ENCODE measurements at places on chromosomes 2 and 18. TPM values are rescaled to one million over a fixed set of nuclear protein-coding genes. Genes with fewer than 3 reads are reported as not detected.

Gene C1QL2
- not detected for total RNA-seq

Gene SERPINB4
- not detected for total RNA-seq

Gene MAL
- 101 TPM for total RNA-seq

GRCh38 chr2:85765081-85765731, 11.4 kb downstream of the ATOH8 start:
- no peaks in the 10 kb centered on the region for H3K4me1 ChIP-seq
- H3K27me3 ChIP-seq, result peaks cover 35% of the 10 kb centered on the region
- no peaks in the 10 kb centered on the region for H3K36me3 ChIP-seq
- H3K27ac ChIP-seq, result no peak overlapping the region
- no peak overlapping the region for H3K4me3 ChIP-seq

DNA sequence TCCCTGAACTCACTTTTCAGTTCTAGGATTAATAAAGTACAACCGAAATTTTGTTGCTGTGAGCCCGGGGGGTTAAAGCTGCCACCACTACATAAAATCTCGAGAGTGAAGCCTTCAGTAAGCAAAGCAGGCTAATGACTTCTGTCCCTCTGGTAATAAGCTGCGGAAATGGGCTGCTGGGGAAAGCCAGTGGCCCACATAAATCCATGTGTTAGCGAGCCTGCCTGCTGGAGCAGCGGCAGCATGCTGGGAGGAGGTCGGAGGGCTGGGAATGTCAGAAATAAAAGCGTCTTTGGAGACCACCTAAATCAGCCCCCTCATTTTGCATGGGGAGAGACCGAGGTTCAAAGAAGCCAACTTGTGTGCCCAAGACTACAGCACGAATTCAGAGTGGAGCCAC, 371.7 kb downstream of the TNS1 start:
- no peaks in the 10 kb centered on the region for H3K27me3 ChIP-seq
- H3K4me3 ChIP-seq, result no peak overlapping the region
- no peaks in the 10 kb centered on the region for H3K36me3 ChIP-seq
- H3K4me1 ChIP-seq, result no peaks in the 10 kb centered on the region

GRCh38 chr18:2894131-2894840, 47.5 kb downstream of the EMILIN2 start:
- H3K27me3 ChIP-seq, result no peaks in the 10 kb centered on the region
- no peak for DNase-seq
- H3K4me3 ChIP-seq, result no peak overlapping the region
- peaks cover 65% of the 10 kb centered on the region for H3K4me1 ChIP-seq

DNA sequence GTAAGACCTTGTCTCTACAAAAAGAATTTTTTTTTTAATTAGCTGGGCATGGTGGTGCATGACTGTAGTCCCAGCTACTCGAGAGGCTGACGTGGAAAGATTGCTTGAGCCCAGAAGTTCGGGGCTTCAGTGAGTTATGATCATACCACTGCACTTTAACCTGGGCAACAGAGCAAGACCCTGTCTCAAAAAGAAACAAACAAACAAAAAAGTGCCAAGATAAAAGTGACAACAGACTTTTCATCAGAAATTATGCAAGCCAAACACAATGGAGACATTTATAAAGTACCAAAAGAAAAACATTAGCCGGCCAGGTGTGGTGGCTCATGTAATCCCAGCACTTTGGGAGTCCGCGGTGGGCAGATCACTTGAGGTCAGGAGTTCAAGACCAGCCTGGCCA, 26.7 kb downstream of the HADHA start:
- no peaks in the 10 kb centered on the region for H3K27me3 ChIP-seq
- DNase-seq, result no peak
- no peak overlapping the region for H3K4me3 ChIP-seq
- H3K27ac ChIP-seq, result no peak overlapping the region
- H3K36me3 ChIP-seq, result peaks cover 55% of the 10 kb centered on the region

DNA sequence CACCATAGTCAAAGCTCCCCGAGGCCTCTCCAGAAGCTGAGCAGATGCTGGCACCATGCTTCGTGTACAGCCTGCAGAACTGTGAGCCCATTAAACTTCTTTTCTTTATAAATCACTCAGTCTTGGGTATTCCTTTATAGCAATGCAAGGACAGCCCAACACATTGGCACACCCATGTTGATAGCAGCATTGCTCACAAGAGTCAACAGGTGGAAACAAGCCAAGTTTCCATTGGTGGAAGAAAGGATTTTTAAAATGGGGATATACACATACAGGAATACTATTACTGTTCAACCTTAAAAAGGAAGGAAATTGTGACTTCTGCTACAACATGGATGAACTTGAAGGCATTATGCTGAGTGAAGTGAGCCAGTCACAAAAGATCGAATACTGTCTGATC, 186.8 kb upstream of the RAB12 start:
- no peak overlapping the region for H3K27ac ChIP-seq
- DNase-seq, result no peak
- no peaks in the 10 kb centered on the region for H3K4me1 ChIP-seq
- no peaks in the 10 kb centered on the region for H3K36me3 ChIP-seq
- no peaks in the 10 kb centered on the region for H3K27me3 ChIP-seq

GRCh38 chr2:84639751-84640150, 123.5 kb downstream of the DNAH6 start:
- no peaks in the 10 kb centered on the region for H3K27me3 ChIP-seq
- H3K4me1 ChIP-seq, result no peaks in the 10 kb centered on the region
- no peaks in the 10 kb centered on the region for H3K36me3 ChIP-seq

DNA sequence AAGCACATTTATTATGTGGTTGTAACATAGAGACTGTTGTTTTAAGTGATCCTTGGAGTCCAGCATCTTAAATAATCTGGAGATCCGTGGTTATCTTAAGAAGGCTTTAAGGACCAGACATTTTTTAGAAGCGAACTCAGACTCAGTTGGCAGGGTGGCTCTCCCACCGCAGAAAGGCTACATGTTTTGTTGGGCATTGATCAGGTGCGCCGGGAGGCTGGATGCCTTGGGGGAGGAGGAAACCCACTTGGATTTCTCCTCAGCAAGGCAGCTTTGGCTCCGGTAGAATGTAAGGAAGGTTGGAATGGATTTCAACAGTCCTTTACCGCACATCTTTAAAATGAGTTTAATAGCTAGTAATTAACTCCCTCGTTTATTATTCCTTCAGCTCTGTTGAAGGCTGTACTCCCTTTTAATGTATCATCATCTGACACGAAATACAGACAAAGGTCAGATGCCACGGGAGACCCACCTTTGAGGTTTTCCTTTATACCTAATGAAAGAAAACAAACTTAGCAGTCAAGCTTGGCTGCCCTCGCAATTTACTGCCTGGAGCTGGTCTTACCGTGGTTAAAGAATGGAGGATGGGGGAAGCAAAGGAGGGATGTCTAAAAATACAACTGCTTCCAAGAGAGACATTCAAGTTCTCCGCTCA, 1.2 kb downstream of the TMEM200C start:
- no peaks in the 10 kb centered on the region for H3K36me3 ChIP-seq
- peaks cover 10% of the 10 kb centered on the region for H3K4me1 ChIP-seq
- H3K27ac ChIP-seq, result no peak overlapping the region
- H3K4me3 ChIP-seq, result no peak overlapping the region

- H3K27me3 ChIP-seq, result peaks cover 5% of the 10 kb centered on the region
- no peak overlapping the region for H3K27ac ChIP-seq
- no peak overlapping the region for H3K4me3 ChIP-seq
- no peaks in the 10 kb centered on the region for H3K36me3 ChIP-seq
- no peak for DNase-seq
Observed at GRCh38 chr2:196804381-196804780, 4.8 kb downstream of the C2orf66 start.

DNA sequence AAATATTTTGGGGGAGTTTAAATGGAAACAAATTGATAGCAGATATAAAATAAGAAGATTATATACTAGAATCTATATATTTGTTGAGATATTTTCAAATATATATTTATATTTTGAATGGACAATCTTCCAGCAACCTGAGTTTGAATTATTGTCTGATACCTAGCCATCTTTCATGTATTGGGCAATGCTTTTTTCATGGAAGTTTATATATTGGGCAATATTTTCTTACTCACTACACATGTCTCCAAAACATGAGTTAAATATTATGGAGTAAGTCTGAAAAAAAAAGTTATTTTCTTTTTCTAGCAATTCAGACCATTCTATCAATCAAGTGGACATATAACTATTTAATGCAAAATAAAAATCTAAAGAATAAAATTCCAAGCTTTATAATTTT, 295.2 kb downstream of the NYAP2 start:
- H3K27me3 ChIP-seq, result peaks cover 6% of the 10 kb centered on the region
- DNase-seq, result no peak
- no peak overlapping the region for H3K4me3 ChIP-seq
- no peaks in the 10 kb centered on the region for H3K4me1 ChIP-seq
- no peaks in the 10 kb centered on the region for H3K36me3 ChIP-seq

DNA sequence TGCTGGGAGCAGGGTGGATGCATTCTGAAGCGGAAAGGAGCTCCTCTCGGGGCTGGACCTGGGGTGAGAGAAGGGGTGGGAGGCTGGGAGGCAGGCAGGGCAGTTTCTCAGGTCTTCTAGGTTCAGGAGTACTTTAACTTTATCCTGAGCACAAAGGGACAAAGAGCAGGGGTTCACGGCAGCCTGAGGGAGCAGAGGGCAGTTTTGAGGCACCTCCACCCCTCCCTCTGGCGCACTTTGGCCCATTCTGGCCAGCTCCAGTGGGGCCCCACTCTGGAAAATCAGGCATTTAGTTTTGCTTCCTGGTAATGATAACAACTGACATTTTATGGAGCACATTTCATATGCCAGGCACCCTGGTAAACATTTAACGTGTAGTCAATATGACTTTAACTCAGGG, 14.3 kb downstream of the B3GNT7 start:
- H3K4me1 ChIP-seq, result peaks cover 13% of the 10 kb centered on the region
- no peak for DNase-seq
- H3K27me3 ChIP-seq, result peaks cover 36% of the 10 kb centered on the region
- no peak overlapping the region for H3K27ac ChIP-seq

GRCh38 chr2:42960002-42960841, 167.8 kb upstream of the HAAO start:
- H3K4me3 ChIP-seq, result no peak overlapping the region
- H3K4me1 ChIP-seq, result peaks cover 10% of the 10 kb centered on the region
- no peak overlapping the region for H3K27ac ChIP-seq
- H3K36me3 ChIP-seq, result no peaks in the 10 kb centered on the region

- peaks cover 6% of the 10 kb centered on the region for H3K27me3 ChIP-seq
- no peaks in the 10 kb centered on the region for H3K4me1 ChIP-seq
- H3K27ac ChIP-seq, result no peak overlapping the region
- no peaks in the 10 kb centered on the region for H3K36me3 ChIP-seq
Observed at GRCh38 chr18:77374446-77374805, 124.8 kb downstream of the GALR1 start.

DNA sequence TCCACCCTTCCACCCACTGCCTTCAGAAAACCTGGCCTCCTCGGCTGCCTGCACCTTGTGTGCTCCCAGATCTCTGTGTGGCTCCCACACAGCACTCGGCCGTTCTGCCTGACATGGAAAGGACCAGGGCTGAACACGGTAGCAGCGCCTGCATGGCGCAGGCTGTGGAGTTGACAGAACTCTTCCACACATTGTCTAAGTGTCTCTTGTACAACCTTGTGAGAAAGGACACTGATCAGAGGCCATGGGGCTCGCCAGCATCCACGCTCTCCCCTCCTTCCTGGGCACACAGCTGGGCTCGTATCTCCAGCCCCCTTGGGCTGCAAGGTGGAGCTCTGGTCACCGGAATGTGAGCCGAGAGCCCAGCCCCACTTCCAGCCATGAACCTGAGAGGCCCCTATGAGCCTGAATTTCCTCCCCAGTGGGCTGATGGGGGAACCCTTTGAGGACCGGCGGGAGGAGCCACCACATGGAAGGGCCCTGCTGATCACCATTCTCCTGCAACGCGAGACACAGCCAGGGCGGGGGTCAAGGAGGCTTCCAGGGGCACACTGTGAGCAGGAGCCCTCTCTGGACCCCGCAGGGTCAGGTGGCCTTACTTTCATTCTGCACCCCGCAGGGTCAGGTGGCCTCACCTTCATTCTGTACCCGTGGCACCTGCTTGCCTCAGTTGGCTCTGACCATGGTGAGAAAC, 314.2 kb upstream of the MYT1L start:
- no peaks in the 10 kb centered on the region for H3K27me3 ChIP-seq
- peak overlapping the region; percentile 50 for H3K27ac ChIP-seq
- H3K4me3 ChIP-seq, result no peak overlapping the region

DNA sequence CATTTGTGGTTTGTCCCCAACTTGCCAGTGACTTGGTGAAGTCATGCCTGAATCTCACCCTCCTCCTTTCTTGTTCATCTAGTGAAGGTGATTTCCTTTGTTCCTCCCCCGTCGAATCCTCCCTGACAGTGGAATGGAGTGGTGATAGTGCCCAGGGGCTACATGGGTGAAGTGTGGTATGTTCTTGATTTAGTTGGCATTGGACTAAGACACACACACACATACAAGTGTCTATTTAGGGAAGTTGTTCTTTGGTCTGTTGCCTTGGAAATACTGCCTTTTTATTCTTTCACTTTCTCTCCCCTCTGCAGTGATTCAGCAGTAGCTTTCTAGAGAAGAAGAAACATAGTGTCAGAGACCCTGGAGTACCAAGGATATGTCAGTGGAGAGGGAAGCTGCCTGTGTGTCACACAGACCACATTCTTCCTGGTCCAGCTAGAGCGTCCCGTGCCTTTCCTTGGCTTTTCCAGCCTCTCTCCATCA, 10.9 kb downstream of the INPP4A start:
- H3K27ac ChIP-seq, result peak overlapping the region; percentile 76
- H3K36me3 ChIP-seq, result peaks cover 29% of the 10 kb centered on the region
- no peaks in the 10 kb centered on the region for H3K27me3 ChIP-seq
- H3K4me1 ChIP-seq, result peaks cover 99% of the 10 kb centered on the region
- no peak for DNase-seq

- peaks cover 24% of the 10 kb centered on the region for H3K4me1 ChIP-seq
- peaks cover 95% of the 10 kb centered on the region for H3K36me3 ChIP-seq
- no peak overlapping the region for H3K4me3 ChIP-seq
- H3K27ac ChIP-seq, result no peak overlapping the region
Observed at GRCh38 chr2:218235017-218235416, 18.0 kb downstream of the ARPC2 start.

DNA sequence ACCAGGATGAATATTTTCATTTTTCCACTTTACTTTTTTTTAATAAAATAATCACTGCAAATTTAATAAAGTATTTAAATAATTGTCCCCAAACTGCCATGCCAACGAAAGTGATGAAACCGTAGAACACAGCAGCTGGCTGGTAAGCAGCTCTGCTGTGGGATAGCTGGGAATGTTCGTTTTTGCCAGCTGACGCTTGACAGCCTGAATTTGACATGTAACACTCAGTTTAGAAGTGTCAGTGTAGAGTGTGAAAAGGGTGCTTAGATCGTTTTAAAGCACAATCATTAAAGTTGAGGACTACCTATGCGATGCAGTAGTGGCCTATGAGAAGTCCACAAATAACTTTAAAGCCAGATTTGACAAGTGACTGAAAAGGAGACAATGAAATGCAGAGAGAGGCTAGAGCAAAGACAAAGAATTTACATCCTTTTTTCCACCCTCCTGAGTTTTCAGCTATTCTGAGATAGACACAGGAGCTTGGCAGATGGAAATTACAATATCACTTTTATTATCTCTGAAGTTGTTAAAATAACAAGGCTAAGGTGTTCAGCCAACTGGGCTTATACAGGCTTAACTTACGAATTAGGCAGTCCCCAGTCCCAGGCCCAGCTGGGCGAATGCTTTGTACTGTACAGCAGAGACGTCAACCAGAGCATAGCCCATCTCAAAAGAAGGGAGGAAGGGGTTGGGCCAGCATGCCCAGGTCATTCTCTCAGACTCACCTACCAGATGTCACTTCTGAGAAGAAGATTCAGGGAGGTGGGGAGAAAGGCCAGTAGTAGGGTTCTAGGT, 31.9 kb upstream of the SLC1A4 start:
- H3K27ac ChIP-seq, result no peak overlapping the region
- no peak for DNase-seq
- H3K4me3 ChIP-seq, result no peak overlapping the region
- no peaks in the 10 kb centered on the region for H3K4me1 ChIP-seq

Data from CD4-positive, alpha-beta T cell (primary cell).